ENCODE measurements at places on chromosomes 6 and 20.

GRCh38 chr6:167141667-167142432 lies 15.9 kb downstream of the GPR31 start:
- DNase-seq: peak; percentile 37

- DNase-seq: no peak
Measured at GRCh38 chr6:57423468-57423867, 106.0 kb downstream of the PRIM2 start.

DNA sequence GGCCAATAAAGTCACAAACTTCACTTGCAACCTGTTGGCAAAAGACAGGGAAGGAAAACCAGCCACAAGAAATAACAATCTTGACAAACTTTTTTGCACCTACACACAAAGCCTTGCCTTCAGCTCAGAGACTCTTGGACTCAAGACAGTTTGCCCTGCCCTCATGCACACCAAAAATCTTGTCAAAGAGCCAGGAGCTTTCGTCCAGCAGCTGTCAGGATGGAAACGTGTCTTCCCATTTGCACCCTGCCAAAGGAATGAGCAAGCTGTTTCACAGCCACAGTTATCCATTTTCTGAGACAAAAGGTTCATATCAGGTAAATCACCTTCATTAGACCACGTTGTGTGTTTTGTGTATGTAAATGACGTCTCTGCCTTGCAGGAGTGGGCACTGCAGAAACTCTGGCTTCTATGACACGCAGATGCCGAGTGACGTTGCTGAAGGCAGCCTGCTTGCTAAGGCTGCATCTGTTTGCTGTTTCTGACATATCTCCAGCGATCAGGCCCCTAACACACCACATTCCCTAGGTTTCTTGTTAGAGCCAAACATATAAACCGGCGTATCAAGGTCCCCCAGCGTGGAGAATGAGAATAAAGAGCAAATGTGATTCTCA lies 193.4 kb downstream of the SYNDIG1 start:
- DNase-seq: peak; percentile 48

GRCh38 chr6:29251736-29252135 lies 49.8 kb upstream of the OR14J1 start:
- no peak for DNase-seq

DNA sequence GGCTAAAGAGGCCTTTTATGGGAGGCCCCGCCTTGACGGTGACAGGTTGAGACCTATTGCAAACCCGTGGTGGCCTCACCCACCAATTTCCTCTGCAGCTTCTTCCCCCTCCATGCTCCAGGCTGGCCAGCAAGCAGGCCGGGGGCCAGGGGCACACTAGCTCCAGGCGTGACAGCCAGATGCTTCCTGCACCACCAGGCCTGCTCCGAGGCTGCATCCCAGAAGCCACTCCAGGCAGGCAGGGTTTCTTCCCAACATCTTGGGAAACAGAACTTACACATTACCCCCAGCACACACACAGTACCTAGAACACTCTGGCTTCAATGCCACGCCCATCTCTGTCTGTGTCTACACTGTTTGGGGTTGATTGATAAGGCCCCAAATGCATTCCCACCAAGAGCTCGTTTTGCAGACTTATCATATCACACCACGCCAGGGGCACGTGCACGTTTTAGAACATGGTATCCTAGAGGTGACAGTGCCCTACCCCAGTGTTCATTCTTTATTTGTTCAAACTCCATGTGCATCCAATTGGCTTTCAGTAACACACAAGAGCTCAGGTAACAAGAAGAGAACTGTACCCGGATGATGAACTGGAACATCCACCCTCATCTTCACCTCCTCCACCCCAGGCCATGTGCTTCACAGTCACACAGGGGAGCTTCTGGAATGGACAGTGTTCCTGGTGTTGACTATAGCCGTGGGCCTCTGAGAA lies 221.4 kb upstream of the RREB1 start:
- DNase-seq: no peak

GRCh38 chr6:43009124-43009523 lies 4.6 kb downstream of the MEA1 start:
- DNase-seq: no peak

- no peak for DNase-seq
Measured at GRCh38 chr20:61253640-61254511, 1.8 kb downstream of the CDH4 start.

DNA sequence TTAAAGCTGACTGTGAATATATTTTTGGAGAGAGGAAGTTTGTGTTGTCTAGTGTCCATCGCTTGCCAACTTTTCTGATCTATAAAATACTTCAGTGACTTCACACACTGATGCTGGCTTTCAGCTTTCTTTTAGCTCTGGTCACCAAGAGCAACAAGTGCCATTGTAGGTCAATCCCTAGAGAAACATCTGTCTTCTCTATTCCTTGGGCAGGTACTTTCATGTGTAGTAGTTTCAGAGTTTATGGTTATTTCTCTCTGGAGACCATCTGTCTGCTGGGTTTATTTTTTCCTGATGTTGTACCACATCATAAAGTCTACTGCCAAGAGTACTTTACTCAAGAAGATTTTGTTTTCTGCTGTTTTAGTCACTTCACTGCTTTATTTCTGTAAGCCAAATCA lies 249.9 kb downstream of the KHDC1L start:
- no peak for DNase-seq

- DNase-seq: peak; percentile 64
Measured at GRCh38 chr20:60062431-60063047, 104.3 kb downstream of the CDH26 start.

GRCh38 chr20:57788936-57789613 lies 79.3 kb upstream of the PMEPA1 start:
- no peak for DNase-seq

DNA sequence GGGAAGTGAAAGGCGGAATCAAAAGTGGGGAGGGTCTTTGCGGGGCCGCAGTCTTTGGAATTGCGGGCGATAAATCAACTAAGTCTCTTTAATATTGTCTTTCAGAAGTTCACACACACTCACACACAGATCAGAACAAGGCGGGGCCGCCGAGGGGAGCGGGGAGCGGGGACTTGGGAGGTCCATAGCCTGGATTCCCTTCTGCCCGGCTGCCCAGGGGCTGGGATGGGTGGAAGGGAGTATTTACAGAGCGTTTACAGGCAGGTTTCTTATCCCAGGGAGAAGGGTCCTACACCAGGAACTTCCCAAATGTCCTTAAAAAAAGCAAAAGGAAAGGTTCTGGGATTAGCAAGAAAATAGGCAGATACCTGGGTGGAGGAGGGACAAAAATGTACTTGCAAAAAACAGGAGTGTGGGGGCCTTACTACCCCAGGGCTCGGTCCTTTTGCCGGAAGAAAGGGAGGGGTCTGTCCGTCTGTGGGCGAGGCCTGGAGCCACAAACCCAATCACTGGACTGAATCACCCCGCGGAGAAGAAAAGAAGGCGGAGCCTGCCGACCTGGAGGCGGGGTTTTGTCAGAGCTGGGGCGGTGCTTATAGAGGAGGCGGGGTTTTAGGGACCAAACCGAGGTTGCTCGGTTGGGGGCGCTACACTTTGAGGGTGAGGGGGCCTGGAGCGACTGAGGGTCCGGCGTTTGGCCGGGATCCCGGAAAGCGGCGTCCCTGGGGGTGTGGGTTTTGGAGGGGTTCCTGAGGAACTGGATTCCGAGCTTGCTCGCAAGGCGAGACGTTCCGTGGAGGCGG lies 3.2 kb downstream of the PRRT1 start:
- DNase-seq: no peak

DNA sequence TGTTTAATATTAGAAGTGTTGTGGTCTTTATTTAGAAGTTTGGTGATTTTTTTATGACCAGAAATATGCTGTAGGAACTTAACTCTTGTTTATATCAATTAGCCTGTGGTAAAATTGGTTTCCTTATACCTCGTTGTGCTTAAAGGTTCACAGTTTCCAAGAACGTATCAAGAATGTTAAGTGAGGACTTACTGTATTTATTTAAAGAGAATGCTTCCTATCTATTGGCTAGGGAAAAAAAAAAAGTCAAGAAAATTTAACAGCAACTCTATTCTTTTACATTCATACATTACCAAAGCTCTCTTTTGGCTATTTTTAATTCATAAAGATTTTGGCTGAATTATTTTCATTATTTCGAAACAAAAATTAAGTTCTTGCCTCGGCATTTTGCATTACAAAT lies 1.6 kb downstream of the KIAA0319 start:
- no peak for DNase-seq

DNA sequence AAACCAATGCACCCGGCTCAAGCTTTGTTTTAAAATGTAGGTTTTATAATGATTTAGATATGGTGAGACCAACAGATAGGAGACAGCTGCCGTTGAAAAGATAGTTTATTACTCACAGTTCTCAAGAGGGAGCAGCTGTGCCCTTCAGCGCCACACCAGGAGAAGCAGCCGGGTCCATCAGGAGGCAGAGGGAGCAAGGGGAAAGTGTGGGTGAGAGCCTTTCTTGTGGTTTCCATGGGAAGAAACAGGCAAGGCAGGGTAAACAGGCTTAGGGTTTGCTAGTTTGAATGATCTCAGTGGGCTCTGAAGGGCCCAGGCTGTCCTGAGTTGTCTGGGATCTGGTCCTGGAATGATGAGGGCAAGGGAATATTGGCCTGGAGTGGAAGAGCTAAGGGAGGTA lies 117.7 kb upstream of the PLCB4 start:
- DNase-seq: no peak

GRCh38 chr20:35166242-35166830 lies 5.5 kb upstream of the PROCR start:
- DNase-seq: no peak

DNA sequence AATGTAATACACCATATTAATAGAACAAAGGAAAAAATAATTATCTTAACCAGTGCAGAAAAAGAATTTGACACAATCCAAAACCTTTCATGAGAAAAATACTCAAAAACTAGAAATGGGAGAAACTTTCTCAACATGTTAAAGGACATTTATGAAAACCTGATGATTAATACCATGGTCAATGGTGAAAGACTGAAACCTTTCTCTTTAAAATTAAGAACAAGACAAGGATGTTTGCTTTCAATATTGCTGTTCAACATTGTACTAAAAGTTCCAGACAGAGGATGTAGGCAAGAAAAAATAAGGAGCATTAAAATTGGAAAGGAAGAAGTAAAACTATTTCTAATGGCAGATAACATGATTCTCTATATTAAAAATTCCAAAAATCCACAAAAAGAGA lies 981.3 kb upstream of the FLRT3 start:
- DNase-seq: no peak

DNA sequence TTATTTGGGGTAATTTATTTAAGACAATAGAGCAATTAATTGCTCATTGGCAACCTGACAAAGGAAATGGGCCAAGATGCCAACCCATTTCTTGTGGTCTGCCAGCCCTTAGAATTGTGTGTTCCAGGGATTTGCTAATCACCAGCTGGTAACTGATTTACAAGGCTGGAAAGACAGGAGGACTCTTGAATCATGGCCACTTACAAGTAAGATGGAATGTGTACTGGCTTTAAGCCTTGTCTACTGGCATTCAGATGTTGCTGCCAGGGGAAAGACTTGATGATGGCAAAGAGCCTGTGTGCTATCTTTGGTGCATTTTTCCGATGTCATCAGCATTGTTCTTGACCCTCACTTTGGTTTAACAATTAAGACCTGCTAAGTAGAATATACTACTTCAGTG lies 91.0 kb downstream of the BCKDHB start:
- DNase-seq: no peak

DNA sequence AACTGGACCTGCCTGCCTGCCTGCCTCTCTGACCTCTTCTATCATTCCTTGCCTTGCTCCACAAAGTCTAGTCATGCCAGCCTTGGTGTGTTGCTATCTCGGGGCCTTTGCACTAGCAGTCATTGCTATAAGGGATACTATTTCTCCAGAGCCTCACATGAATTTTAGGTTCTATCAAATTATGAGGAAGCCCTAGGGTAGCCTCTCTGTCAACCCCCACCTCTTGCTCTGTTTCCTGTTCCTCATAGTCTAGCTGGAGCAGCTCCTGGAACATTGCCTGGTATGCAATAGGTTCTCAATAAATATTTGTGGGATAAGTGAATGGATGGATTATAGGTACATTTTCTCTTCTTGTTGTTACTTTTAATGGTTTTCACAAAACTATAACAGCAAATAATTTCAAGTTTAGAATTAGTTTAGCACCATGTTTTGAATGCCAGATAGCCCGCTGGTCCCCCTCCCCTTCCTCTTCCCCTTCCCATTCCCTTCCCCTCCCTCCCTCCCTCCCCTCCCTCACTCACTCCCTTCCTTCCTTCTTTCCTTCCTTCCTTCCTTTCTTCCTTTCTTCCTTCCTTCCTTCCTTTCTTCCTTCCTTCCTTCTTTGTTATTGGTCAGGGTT lies 46.9 kb upstream of the DTNBP1 start:
- DNase-seq: no peak

- DNase-seq: no peak
Measured at GRCh38 chr6:118768441-118768840, 117.0 kb upstream of the CEP85L start.

GRCh38 chr6:162173466-162173865 lies 554.1 kb downstream of the PRKN start:
- no peak for DNase-seq

DNA sequence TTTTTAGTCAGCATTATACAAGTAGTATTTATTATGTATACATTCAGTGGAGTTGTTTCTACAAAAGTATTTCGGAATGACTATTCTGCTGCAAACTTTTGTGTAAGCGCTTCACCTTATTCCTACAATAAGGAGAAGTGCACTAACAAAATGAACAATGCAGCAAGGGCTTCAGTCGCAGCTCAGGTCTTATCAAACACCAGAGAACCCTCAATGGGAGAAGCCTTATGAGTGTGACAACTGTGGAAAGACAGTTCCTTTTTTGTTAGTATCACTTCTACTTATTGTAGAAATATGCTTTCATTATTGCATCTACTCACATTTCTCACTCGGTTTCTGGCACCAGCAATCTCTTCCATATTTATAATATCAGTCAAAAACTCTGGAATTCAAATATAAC lies 18.8 kb downstream of the ZKSCAN3 start:
- DNase-seq: no peak

DNA sequence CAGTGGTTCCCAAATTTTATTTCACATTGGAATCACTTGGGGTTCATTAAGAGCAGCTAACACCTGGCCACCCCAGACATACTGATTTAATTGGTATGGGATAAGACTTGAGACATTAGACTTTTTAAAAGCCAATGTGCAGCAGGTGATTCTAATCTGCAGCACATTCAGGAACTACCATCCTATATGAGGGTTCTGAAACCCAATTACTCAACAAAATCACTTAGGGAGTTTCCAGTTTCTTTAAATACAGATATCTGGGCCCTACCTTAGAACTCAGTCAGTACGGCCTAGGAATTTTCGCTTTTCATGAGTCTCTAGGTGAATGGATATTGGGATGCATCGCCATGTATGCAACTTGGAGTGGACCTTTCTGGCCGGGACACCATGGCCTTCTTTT lies 24.0 kb upstream of the L3MBTL3 start:
- no peak for DNase-seq

GRCh38 chr6:88145298-88145963 lies 20.7 kb downstream of the CNR1 start:
- no peak for DNase-seq

GRCh38 chr6:42365021-42365420 lies 86.7 kb downstream of the TRERF1 start:
- DNase-seq: no peak

- DNase-seq: no peak
Measured at GRCh38 chr6:49517919-49518318, 18.2 kb downstream of the GLYATL3 start.
